Panc1 (cell line): ENCODE measurements at places on chromosomes 4 and X.

DNA sequence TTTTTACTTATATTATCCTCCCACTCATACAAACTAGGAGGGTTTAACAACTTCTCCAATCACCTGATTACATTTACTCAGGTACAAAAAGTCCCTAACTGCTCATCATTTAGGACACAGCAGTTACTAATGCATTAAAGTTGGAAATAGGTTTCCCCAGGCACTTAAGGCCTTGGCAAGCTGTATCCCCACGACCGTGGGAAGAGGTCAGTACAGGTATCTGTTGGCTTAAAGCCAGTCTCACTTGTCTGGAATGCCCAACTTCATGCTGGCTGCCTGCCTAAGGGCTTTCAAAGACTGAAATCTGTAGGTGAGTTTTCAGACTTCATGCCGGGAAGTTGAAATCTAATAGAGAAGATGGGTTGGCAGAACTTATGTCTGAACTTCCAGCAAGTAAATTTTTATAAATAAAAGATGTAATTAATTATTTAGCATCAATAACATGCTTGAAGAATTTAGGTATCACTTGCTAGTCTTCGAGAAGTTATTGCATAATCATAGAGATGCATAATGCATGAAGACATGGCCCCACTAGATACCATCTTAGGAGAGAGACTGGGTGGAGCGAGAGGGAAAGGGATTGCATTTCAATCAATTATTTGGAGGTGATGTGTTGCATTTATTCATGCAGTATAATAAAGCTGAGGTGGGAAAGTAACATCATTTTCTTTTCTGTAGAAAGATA lies 54.2 kb downstream of the SCD5 start:
- H3K27ac ChIP-seq: no peak overlapping the region
- no peak for DNase-seq
- H3K36me3 ChIP-seq: no peaks in the 10 kb centered on the region

DNA sequence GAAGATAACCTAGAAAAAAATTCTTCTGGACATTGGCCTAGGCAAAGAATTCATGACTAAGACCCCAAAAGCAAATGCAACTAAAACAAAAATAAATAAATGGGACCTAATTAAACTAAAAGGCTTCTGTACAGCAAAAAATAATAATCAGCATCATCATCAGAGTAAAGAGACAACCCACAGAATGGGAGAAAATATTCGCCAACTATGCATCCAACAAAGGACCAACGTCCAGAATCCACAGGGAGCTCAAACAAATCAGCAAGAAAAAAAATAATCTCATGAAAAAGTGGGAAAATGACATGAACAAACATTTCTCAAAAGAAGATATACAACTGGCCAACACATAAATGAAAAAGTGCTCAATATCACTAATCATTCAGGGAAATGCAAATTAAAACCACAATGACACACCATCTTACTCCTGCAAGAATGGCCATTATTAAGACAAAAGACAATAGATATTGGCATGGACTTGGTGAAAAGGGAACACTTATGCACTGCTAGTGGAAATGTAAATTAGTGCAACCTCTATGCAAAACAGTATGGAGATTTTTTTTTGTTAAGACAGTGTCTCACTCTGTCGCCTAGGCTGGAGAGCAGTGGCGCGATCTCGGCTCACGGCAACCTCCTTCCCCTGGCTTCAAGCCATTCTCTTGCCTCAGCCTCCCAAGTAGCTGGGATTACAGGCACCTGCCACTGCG lies 29.9 kb downstream of the ELF2 start:
- no peak overlapping the region for H3K27ac ChIP-seq

- no peaks in the 10 kb centered on the region for H3K4me1 ChIP-seq
- no peak overlapping the region for H3K4me3 ChIP-seq
- no peak for DNase-seq
- H3K27ac ChIP-seq: no peak overlapping the region
- H3K27me3 ChIP-seq: no peaks in the 10 kb centered on the region
Measured at GRCh38 chrX:132226169-132226568, 6.9 kb upstream of the RAP2C start.

GRCh38 chr4:108047199-108047598 lies 57.5 kb downstream of the HADH start:
- H3K4me3 ChIP-seq: no peak overlapping the region
- no peaks in the 10 kb centered on the region; the same call in 1 of the 2 replicates for H3K4me1 ChIP-seq
- H3K36me3 ChIP-seq: no peaks in the 10 kb centered on the region
- no peaks in the 10 kb centered on the region for H3K27me3 ChIP-seq

- no peaks in the 10 kb centered on the region for H3K36me3 ChIP-seq
- no peak overlapping the region for H3K27ac ChIP-seq
- no peak for DNase-seq
Measured at GRCh38 chr4:16830081-16830480, 68.4 kb downstream of the LDB2 start.

DNA sequence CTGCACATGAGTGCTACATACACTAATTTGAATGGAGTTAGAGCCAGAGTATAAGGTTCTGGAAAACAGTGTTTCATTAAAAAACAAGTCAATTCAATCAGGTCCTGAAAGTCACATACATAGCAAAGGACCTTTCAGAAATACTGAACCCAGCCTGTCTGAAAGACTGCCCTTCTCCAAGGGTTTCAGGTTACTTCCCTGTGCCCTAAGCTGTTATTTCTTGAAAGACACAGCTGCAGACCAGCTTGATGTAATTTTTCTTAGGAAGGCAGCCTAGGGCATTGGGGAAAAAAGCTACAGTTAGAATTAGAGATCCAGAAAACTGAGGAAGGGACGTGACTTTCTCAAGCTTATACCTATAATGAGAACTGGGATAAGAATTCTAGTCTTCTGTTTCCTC lies 155.9 kb upstream of the MAOA start:
- H3K4me1 ChIP-seq: no peaks in the 10 kb centered on the region
- no peak overlapping the region for H3K27ac ChIP-seq
- no peaks in the 10 kb centered on the region for H3K36me3 ChIP-seq
- DNase-seq: no peak
- no peaks in the 10 kb centered on the region for H3K27me3 ChIP-seq

- no peaks in the 10 kb centered on the region for H3K4me1 ChIP-seq
- H3K4me3 ChIP-seq: no peak overlapping the region
- no peak overlapping the region for H3K27ac ChIP-seq
- no peak for DNase-seq
- no peaks in the 10 kb centered on the region for H3K36me3 ChIP-seq
- H3K27me3 ChIP-seq: no peaks in the 10 kb centered on the region
Measured at GRCh38 chr4:137668885-137669545, 136.7 kb upstream of the PCDH18 start.

DNA sequence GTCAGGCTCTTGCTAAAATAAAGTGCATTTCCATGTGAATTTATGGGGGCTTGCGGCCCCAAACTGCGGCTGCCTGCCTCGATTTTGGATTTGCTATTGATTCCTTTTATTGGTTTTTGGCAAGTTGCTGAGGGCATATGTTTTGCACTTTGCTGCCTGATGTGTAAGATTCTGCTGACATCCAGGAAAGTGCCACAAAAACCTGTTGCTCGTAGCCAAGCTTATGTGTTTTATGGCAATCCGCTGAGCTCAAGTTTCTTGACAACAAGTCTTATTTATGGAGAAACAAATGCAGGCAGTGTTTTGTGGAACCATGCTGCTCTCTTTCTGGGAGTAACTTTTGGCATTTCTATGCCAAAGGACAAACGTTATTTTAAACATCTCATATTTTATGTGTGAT lies 97.3 kb upstream of the DDIT4L start:
- H3K27ac ChIP-seq: no peak overlapping the region
- H3K36me3 ChIP-seq: no peaks in the 10 kb centered on the region
- no peaks in the 10 kb centered on the region for H3K27me3 ChIP-seq

DNA sequence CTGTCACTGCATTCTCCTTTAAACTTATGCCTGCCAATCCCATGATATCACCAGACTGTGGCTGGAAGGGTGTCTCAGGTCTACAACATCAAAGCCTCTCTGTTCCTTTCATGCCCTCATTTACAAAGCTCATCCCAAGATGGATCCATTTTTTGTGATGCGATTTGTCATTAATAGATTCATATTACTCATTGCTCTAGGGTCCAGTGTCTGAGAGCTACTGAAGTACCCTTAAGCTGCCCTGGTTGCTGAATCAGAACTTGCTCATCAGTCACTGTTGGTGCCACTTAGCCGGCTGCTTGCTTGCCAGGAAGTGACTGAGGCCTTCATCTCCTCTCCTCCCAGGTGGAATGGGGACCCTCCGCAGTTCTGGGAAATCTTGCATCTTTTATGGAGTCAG lies 395.5 kb upstream of the BOD1L1 start:
- H3K27ac ChIP-seq: no peak overlapping the region
- H3K4me1 ChIP-seq: no peaks in the 10 kb centered on the region
- H3K4me3 ChIP-seq: no peak overlapping the region
- no peak for DNase-seq
- H3K36me3 ChIP-seq: no peaks in the 10 kb centered on the region

DNA sequence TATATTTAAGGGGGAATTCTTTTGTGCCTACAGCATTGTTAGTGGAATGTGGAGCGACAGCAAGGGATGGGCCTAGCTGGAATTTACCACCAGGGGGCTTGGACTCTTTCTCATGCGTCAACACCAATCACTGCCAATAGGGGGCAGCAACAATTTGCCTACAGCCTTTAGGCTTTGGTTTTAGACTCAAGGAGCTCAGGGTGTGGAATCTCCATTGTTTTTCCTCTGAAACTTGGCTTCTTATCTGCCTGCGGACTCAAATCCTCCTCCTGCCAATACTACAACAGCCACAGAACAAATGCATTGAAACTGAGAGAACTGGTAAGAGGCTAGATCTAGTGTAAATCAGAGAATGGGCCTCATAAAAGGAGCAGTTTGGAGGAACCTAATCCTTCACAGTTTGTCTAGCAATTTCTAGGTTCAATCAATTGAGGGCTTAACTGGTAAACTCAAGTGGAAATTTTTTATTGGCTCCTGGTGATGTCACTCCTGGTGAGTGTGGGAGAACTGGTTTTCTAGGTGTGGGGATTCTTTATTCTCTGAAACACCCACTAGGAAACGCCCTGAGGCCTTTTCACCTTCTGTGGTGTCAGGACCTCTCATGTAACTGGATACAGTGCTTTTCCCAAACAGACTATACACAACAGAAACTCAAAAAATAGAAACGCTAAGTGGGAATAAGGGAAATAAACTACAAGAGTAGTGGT lies 27.9 kb upstream of the TMSB4X start:
- DNase-seq: peak; percentile 65
- H3K4me3 ChIP-seq: no peak overlapping the region
- peak overlapping the region; percentile 80; the same call in 1 of the 2 replicates for H3K27ac ChIP-seq
- H3K4me1 ChIP-seq: peaks cover 3% of the 10 kb centered on the region
- H3K27me3 ChIP-seq: no peaks in the 10 kb centered on the region
- H3K36me3 ChIP-seq: no peaks in the 10 kb centered on the region

DNA sequence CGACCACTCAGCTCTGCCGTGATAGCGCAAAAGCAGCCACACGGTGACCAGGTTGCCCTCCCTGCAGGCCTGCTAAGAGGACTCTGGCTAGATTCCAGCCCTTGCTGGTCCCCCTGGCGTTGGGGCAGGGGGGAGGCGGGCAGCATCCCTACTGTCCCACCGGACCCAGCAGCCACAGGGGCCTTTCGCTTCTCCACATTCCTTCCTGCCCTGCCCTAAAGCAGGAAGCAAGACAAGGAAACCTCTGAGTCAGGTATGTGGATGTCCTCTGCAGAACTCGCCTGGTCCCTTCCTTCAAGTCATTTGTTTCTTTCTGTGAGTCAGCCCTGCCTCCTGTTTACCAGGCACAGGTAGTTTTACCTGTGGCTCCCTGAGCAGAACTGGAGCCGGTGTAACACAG lies 60.2 kb upstream of the CLDN34 start:
- H3K4me1 ChIP-seq: no peaks in the 10 kb centered on the region
- DNase-seq: no peak
- H3K27me3 ChIP-seq: no peaks in the 10 kb centered on the region
- no peak overlapping the region for H3K4me3 ChIP-seq

GRCh38 chr4:681736-682451 lies 7.1 kb downstream of the SLC49A3 start:
- H3K4me1 ChIP-seq: peaks cover 11% of the 10 kb centered on the region
- H3K27me3 ChIP-seq: no peaks in the 10 kb centered on the region
- H3K27ac ChIP-seq: no peak overlapping the region
- no peak for DNase-seq
- H3K4me3 ChIP-seq: peak overlapping the region; percentile 47

DNA sequence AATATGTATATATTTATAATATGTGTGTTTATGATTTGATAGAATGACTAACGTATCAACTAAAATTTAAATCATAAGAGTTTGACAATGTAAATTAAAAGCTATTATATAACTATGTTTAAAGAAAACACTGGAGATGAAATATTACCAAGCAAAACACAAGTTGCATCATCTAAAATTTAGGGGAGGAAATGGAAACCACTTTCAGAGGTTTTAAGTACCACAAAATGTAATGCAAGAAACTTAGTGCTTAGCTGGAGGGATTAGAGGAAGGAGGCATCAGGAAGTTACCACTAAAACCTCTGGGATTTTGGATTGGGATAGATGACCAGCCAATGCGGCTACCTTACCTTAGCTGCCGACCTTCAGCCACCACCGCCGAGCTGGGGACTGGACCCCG lies 1192.1 kb upstream of the PRKX start:
- no peak overlapping the region for H3K27ac ChIP-seq
- H3K4me1 ChIP-seq: no peaks in the 10 kb centered on the region
- no peak for DNase-seq
- H3K27me3 ChIP-seq: no peaks in the 10 kb centered on the region

DNA sequence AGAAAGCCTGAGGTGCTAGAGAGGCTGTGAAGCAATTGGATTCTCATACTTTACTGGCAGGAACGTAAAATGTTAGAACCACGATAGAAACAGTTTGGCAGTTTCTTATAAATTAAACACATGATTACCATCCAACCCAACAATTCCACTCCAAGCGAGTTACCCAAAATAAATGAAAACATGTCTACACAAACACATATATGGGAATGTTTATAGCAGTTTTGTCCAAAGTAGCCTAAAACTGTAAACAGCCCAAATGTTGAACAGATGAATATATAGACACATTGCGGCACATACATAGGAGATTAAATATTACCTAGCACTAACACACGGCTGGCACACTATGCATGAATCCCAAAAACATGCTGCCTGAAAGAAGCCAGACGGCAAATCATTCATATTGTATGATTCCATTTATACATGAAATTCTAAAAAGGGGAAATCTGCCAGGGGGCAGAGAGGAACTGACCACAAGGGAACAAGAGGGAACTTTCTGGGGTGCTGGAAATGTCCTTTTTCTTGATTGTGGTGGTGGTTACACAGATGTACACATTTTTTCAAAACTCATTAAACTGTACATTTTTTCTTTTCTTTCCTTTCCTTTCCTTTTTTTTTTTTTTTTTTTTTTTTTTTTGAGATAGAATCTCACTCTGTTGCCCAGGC lies 50.4 kb upstream of the SLC25A4 start:
- H3K27ac ChIP-seq: no peak overlapping the region
- DNase-seq: no peak
- H3K4me1 ChIP-seq: no peaks in the 10 kb centered on the region
- no peak overlapping the region for H3K4me3 ChIP-seq
- no peaks in the 10 kb centered on the region for H3K36me3 ChIP-seq
- H3K27me3 ChIP-seq: no peaks in the 10 kb centered on the region; the same call in 1 of the 2 replicates

- H3K27ac ChIP-seq: no peak overlapping the region
- peaks cover 3% of the 10 kb centered on the region; the same call in 1 of the 2 replicates for H3K4me1 ChIP-seq
- peaks cover 9% of the 10 kb centered on the region; the same call in 1 of the 2 replicates for H3K36me3 ChIP-seq
Measured at GRCh38 chr4:77881460-77882295, 19.0 kb downstream of the MRPL1 start.

GRCh38 chrX:153922932-153923857 lies 2.9 kb downstream of the ARHGAP4 start:
- no peak overlapping the region for H3K4me3 ChIP-seq
- DNase-seq: no peak
- H3K36me3 ChIP-seq: no peaks in the 10 kb centered on the region; the same call in 1 of the 2 replicates
- peaks cover 37% of the 10 kb centered on the region for H3K4me1 ChIP-seq
- H3K27me3 ChIP-seq: no peaks in the 10 kb centered on the region
- H3K27ac ChIP-seq: peak overlapping the region; percentile 99; the same call in 1 of the 2 replicates
